ENCODE measurements at places on chromosomes 11 and 22.

DNA sequence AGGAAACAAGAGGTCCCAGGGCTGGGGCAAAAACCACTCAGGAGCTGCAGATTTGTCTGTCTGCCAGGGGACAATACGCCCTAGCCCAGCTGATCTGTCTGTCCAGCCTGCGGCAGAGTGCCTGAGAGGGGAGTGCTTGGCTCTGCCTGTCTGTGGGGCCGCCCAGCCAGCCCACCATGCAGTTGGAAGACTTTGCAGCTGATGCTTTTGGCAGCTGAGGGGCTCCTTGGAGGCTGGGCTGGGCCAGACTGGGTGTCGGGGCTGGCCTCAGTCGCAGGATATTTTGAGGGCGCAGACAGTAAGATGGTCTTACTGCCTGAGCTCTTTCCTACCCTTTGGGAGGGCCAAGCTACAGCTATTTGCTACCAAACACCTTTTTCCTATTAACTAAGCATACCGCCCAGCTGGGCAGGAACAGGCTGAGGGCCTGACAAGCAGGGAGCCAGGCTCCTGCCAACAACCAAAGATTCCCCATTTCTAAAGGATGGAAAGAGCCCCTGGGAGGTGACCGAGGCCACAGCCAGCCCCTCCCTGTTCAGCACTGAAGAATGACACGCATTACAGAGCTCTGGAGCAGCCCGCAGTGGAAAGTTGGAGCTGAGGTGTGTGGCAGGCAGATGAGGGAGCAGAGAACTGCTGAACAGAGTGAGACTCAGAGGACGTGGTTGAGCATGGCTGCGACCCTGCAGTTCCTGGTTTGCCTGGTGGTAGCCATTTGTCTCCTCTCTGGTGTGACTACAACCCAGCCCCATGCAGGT, at the start of gene FAM180B:
Gene FAM180B (plus strand): TSS at position 581 of the 758 bp plus-strand sequence. CDS start 91 bp downstream, at position 672.
- DNase-seq, result no peak

- no peak for DNase-seq
Observed at GRCh38 chr11:111635706-111636045, 33.4 kb downstream of the SIK2 start.

DNA sequence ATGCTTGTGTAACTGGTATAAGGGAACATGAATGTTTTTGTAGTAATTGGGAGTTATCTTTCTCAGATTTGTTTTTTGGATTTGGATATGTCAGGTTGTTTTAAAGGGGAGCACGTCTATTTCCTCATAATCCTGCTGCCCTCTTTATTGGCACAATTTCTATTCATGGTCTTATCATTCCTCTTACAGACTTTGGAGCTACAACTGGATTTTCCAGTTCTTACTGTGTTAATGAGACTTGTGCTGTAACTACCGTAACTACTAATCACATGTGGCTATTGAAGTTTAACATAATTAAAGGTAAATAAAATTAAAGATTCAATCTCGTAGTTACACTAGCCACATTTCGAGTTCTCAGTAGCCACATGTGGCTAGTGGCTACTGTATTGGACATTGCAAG, 1.9 kb downstream of the FDX1 start:
- no peak for DNase-seq

GRCh38 chr22:42743501-42743991, 22.9 kb upstream of the A4GALT start:
- no peak for DNase-seq

- no peak for DNase-seq
Observed at GRCh38 chr11:110152199-110152598, 59.0 kb downstream of the ZC3H12C start.

DNA sequence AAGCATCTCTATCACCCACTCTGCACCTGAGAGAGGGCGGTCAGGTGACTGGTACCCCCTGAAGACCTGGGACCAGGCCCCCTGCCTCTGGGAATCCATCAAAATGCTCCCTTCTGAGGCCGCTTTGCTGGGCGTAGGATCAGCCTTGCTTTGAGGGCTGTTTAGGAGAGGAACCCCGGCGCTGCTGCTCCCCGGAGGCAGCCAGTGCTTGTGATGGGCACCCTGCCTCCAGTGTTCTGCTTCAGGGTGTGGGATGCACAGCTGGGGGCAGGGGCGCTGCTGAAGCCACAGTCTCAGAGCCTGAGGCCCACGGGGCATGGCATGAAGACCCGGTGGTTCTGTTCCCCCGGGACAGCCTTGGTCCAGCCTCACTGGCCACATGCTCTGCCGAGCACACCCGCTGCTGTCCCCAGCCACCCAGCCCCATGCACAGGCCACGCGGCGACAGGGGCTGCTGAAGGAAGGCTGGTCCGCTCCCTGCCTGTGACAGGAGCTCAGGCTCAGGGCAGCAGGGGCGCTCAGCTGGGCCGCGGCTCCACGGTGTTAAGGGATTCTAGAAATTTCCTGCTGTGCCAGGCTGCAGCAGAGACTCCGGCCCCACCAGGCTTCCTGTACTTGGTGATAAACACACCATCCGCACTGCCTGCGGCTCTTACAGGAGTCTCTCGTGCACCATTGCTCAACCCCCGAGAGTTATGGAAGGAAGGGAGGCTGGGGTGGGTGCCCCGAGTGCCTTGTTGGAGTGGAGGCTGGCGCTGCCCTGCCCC, 91.0 kb downstream of the KCNQ1 start:
- no peak for DNase-seq

DNA sequence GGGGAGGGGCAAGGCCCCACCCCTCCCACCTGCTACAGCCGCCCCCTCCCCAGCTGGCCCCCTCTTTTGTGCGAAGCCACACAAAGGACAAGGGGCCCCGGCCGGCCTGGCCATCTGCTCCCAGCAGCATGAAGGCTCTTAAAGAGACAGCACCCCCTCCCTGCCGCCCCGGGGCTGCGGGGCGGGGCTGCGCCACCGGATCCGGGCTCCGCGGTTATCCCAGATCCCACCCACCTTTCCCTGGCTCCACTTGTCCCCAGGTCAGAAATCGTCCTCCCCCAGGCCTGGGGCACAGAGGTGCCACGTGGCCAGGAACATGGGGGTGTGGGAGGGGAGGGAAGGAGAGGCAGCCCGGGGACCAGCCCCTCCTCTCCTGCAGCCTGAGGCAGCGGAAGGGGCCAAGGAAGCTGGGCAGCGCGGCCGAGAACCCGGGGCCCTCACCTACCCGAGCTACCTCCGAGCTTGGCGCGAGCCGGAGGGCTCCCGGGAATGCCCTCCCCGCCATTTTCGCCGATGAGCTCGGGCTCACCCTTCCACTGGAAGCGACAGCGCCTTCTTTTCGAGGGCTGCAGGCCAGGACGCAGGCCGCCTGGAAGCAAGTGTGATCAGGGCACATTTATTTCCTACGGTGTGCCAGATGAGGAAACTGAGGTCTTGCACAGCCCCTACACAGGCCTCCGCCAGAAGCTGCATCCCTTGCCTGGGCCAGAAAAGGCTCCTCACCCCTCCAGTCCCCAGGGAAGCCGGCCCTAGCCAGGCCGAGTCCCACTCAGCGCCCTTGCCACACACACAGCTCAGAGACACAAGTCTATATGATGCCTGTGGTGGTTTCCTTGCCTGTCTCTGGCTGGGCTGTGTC, 2.5 kb upstream of the RCOR2 start:
- DNase-seq, result no peak

DNA sequence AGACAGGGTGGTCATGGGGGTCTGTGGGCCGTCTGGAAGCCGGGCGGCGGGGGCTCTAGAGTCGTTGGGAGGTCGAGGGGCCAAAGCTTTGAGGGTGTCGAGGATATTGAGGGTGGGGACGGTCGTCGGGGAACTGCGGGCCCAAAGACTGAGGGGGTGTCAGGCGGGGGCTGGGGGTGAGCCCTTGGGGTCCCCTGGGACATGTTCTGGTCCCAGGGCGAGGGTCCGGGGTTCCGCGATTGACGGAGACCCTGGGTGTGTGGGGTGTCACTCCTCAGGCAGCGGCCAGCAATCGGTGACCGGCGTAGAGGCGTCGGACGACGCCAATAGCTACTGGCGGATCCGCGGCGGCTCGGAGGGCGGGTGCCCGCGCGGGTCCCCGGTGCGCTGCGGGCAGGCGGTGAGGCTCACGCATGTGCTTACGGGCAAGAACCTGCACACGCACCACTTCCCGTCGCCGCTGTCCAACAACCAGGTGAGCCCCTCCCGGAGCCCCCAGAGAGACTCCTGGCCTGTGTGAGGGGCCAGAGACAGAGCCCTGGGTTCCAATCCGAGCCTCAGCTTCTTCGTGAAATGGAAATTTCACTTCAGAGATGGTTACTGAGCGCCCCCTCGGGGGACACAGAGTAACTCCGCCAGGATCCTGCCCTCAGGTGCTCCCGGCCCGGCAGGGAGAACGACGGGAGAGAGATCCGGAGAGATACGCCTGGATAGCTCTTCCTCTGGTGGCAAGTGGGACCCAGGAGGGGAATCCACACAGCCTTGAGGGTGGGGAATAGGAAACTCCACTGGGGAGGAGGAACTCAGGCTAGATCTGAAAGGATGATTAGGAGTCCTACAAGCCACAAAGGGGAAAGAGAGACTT, 714 bp downstream of the SDF2L1 start:
- peak; percentile 56 for DNase-seq

DNA sequence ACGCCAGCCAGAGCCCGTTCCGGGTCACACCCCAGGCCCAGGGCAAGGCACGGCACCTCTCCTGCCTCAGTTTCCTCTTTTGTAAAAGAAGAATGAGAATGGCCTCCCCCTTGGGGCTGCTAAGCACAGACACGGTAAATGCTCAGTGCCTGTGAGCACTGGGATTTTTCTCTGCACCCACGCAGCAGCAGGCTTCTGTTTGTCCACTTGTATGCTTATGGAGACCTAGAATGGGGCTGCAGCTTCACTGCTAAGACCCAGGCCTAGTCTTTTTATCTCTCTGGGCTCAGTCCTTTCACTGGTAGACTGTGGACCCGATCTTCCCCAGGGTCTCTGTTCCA, 1327.9 kb downstream of the TBC1D22A start:
- no peak for DNase-seq

GRCh38 chr11:17907046-17907445, 105.8 kb downstream of the SERGEF start:
- DNase-seq, result no peak

GRCh38 chr11:48109046-48109666, 107.5 kb upstream of the OR4B1 start:
- no peak for DNase-seq

DNA sequence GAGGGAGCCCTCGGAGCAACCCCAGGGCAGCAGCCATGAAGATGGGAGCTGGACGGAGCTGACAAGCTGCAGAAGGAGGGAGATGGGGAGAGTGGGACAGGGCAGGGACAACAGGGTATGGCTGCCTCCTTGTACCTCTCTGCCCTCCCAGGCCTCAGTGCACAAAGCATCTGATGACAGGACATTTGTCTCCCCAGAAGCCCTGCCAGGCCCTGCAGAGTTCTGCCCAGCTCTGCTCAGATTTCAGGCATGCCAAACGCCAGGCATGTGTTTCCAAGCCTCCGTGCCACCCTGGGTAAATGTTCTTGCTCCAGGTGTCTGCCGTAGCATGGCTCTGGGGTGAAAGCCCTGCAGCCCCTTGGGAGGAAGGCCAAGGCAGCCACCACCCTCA, 1.1 kb upstream of the IFITM10 start:
- DNase-seq, result no peak

DNA sequence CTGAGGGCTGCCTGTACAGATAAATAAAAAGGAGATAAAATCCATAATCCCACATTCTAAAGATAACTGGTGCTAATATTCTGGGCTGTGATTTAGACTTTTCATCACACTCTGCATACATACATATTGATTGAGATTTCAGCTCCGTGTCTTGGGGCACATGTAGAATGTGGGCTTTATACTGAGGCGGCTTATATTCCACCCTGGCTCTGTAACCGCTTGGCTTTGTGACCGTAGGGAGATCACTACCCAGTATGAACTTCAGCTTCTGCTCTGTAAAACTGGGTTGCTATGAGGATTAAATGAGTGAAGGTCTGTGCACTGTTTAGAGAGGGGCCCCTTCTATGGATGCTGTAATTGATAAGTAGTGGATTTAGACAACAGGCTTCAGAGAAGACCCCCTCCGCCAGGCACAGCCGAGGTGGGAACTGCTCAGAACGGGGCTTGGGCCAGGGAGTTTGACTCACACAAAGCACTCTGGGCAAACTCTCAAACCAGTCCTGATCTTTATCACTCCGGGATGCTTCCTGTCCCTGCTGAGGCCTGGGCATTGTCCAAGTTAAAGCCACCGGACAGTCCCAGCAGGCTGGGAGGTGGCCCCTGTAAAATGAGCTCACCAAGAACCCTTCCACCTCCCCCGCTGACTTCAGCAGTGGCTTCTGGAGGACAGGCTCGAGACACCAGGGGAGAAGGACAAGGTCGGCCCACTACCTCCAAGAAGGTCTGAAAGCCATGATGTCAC, 17.2 kb downstream of the KIAA1671 start:
- no peak for DNase-seq

DNA sequence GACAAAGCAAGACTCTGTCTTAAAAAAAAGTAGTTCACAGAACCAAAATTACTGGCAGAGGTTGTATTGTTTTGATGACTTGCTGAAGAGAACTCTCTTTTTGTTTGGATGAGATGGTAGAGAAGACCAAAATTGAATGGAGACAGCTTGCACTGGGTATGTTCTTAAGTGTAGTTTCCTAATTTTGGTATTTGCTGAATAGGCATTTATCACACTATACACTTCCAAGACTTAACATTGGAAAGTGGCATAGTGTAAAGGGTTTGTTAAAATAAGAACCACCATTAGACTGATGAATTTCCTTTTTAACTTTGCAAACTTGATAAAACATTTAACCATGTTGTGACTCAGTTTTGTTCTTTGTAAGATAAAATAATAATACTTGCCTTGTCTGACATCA, 5.3 kb upstream of the DCUN1D5 start:
- no peak for DNase-seq

DNA sequence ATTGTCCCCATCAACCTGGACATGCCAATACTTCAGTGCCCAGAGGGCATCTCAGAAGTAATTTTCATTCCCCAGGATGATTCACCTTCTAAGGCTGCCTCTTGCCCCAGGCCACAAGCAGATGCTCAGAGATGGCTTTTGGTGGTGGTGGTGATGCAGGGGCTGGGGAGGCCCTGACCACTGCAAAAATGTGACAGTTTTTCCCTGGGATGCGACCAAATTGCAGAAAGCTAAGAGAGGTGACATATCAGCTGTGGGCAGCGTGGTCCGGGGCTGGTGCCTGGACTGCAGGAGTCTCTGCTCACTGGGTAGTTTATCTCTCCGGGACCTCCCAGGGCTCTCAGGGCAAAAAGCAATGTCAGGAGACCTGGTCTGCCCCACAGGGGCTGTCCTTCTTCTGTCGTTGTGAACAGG, 39.7 kb upstream of the ACCSL start:
- no peak for DNase-seq

- peak; percentile 56 for DNase-seq
Observed at GRCh38 chr11:73393479-73394415, 17.5 kb downstream of the RELT start.

DNA sequence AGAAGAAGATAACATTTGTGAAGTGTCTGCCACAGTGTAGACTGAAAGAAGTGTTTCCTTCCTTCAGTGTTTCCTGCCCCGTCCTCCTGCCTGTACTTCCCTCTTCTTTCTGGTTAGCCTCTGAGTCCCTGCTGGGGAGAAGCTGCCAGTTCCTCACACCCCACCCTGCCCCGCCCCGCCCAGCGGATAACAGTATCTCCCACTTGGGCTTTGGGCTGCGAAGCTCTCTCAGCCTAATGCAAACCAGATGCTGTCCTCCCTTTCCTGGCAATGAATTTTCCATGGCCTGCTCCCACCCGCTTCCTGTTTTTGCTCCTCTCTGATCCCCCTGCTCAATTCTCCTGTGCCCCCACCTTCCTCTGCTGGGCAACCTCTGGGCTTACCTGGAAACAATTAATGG, 5.2 kb upstream of the RAB3IL1 start:
- DNase-seq, result no peak

- DNase-seq, result no peak
Observed at GRCh38 chr11:67300756-67301312, 2.5 kb upstream of the SSH3 start.

- no peak for DNase-seq
Observed at GRCh38 chr11:116422556-116422955, 350.2 kb downstream of the BUD13 start.

All from activated T-cell treated with anti-CD3 and anti-CD28 coated beads, Interleukin-2, amount 50 U/mL, for 4 hours (primary cell).